Right lobe of liver (tissue), 6 donors: ENCODE measurements at places on chromosomes 5 and 9. TPM values are rescaled to one million over a fixed set of nuclear protein-coding genes. Genes with fewer than 3 reads are reported as not detected.

Gene SPINK1
- 71.4 TPM for total RNA-seq

Gene FSTL4
- total RNA-seq: 0.80 TPM

GRCh38 chr5:126538579-126538978 is 56.4 kb downstream of the ALDH7A1 start:
- DNase-seq: no peak
- peaks cover 19% of the 10 kb centered on the region for H3K4me1 ChIP-seq
- H3K27me3 ChIP-seq: no peaks in the 10 kb centered on the region
- no peak overlapping the region for H3K4me3 ChIP-seq

GRCh38 chr9:72038890-72039410 is 21.5 kb downstream of the C9orf57 start:
- no peaks in the 10 kb centered on the region for H3K4me1 ChIP-seq
- H3K27ac ChIP-seq: no peak overlapping the region
- H3K36me3 ChIP-seq: no peaks in the 10 kb centered on the region
- DNase-seq: peak; percentile 83
